ENCODE measurements at places on chromosomes 6 and 20.

DNA sequence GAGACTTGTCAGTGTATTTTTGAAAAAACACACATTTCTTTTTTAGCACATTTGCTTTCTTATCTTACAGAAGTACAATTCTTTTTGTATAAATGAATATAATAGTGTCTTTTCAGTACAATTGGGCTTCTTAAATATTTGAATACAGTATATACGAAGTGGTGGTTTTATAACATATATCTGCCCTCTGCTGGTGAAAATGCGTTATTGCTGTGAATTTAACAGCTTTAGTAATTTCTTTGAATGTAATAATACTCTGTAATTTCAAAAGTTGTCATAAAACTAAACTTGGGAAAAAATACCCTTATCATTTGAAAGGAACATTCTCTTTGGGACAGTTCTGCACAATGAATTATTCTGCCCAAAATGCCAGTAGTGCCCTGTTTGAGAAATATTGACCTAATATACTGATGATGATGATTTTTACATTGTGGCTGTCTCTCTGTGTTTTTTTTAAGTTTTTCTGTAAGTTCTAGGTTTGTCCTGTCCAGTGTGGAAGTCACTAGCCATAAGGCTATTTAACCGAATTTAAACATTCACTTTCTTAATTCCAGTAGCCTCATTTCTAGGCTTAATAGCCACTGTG is 19.0 kb downstream of the SMAP1 start:
- peak; percentile 72 for DNase-seq

DNA sequence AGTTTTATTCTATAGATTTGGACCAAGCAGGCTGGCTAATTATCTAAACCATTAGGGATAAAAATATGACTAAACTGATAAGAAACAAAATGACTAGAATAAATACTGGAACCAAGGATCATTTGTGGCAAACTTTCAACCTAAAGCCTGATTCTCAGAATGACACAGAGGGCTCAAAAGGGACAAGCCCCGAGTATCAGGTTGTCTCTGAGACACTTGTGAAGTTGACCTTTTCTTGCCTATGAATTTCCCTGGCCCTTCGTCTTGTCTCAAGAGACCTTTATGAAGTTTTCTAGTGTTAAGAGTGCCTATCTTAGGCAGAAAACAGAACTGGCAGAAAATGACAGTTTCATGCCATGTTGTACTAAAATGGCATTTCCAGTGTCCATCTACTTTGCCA is 68.3 kb downstream of the IMPG1 start:
- no peak for DNase-seq

- DNase-seq: no peak
Observed at GRCh38 chr20:52219441-52219840, 27.9 kb upstream of the ZFP64 start.

- peak; percentile 12 for DNase-seq
Observed at GRCh38 chr6:83853178-83854000, at the start of gene RIPPLY2. TSS of gene RIPPLY2 (plus strand) at chr6:83853360. CDS start at chr6:83853417, 57 bp downstream.

- no peak for DNase-seq
Observed at GRCh38 chr6:137353346-137353745, 134.2 kb upstream of the IFNGR1 start.

- no peak for DNase-seq
Observed at GRCh38 chr6:160327981-160328380, 20.2 kb upstream of the SLC22A3 start.

DNA sequence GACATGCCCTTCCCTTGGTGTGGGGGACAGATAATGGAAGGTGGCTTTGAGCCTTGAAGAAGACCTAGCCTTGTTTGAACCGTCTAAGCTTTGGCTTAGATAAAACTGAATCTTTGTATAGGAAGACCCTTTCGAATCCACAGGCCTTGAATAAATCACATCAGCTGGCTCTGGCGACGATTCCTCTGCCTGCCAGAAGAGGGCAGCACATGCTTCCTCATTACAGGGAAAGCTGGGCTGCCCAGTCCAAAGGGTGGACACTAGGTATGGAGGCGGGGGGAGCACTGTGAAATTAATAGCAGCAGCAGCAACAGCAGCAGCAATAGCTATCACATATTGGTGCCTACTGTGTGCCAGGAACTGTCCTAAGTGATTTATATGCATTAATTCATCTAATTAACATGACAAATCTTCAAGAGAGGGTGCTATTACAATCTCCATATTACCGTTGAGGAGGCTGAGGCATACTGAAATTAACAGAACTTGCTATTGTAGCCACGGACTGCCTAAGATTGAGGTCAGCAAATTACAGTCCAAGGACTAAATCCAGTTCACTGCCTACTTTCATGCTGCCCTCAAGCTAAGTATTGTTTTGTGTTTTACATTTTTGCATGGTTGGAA is 85.1 kb downstream of the CLIC5 start:
- DNase-seq: peak; percentile 71

- no peak for DNase-seq
Observed at GRCh38 chr6:104585646-104586045, 274.1 kb downstream of the HACE1 start.

DNA sequence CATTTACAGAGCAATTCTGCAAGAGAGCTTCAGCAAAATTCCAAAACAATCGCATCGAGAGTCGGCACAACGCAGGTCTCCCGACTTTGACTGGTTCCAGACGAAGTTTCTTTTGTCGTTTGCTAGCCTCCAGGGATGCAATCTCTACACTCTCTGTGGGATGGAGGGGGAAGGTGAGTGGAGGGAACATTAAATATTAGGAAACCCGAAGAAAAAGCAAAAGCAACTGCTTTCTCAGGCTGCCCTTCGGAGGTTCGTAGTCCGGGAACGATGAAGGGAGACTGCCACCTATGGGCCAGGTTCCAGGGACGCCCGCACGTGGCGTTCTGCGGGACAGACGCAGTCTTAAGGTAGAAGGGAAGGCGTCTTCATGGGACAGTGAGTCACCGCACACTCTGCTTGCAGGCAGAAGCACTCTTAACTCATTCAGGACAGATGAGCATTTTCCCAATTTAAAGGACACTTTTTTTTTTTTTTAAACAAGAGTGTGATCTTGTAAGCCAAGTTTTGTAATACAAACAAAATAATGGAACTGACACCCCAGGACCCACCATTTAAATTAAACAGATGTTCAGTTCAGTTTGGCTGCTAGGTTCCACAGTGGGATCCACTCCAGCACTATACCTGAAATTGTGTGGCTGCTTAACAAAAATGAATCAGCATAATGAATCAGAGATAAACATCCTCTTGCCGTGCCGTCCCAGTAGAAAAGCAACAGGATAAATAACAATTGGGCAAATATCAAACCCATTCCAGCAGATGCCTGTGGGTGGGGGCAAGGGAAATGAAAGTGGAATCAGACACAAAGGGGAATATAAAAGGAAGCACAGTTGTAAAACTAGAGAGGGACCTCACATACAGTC is 65.8 kb upstream of the ARMC2 start:
- peak; percentile 81 for DNase-seq

GRCh38 chr6:157763904-157764177 is 59.2 kb upstream of the SNX9 start:
- no peak for DNase-seq

DNA sequence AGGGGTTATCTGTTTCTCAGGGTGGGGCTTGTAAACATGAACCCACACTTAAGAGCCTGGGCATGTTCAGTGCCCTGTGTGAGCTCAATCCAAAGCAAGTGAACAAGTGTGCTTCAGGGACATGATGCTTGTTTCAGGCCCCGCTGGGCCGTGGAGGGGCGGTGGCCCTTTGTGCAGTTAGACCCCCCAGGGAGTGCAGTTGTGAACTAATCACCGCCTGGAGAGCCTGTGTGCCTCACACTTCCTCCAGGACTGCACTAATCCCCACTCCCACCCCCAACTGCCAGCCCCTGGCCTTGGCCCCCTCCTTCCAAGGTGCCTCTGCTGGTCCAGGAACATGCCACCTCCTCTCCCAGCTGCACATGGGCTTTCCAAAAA is 58.1 kb downstream of the RREB1 start:
- no peak for DNase-seq

DNA sequence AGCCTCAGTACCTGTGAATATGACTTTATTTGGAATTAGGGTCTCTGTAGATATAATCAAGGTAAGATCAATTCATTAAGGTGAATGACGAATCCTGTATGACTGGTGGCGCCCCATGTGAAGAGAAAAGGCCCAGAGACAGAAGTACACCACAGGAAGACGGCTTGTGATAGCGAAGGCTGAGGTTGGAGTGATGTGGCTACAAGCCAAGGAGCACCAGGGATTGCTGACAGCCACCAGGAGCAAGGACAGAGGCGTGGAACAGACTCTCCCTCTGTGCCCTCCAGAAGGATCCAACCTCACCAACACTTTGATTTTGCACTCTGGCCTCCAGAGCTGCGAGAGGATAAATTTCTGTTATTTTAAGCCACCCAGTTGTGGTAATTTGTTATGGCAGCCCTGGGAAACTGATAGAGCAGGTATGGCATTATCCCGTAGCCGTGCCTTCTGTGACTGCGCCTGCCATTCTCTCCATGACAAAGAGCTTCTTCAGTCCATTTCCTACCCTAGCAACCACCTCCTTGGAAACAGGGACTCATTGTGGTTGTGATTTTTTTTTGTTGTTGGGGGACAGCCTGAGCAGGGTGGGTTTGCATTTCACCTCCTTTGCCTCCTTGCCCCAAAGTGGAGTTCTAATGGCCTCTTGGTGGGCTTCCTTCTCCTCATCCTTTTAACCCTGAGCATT is 29.6 kb downstream of the PTK7 start:
- no peak for DNase-seq

GRCh38 chr6:154463573-154464419 is 46.7 kb downstream of the CNKSR3 start:
- no peak for DNase-seq

DNA sequence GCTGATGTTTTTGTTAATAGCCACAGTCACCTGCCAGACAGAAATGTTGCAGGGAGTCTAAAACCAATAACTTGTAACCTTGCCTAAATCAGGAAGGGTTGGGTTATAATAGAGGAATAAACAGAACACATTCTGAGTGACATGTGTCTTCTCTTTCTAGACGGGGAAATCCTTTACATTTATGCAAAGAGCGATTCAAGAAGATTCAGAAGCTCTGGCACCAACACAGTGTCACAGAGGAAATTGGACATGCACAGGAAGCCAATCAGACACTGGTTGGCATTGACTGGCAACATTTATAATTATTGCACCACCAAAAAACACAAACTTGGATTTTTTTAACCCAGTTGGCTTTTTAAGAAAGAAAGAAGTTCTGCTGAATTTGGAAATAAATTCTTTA is 31.5 kb downstream of the PRPH2 start:
- DNase-seq: no peak

DNA sequence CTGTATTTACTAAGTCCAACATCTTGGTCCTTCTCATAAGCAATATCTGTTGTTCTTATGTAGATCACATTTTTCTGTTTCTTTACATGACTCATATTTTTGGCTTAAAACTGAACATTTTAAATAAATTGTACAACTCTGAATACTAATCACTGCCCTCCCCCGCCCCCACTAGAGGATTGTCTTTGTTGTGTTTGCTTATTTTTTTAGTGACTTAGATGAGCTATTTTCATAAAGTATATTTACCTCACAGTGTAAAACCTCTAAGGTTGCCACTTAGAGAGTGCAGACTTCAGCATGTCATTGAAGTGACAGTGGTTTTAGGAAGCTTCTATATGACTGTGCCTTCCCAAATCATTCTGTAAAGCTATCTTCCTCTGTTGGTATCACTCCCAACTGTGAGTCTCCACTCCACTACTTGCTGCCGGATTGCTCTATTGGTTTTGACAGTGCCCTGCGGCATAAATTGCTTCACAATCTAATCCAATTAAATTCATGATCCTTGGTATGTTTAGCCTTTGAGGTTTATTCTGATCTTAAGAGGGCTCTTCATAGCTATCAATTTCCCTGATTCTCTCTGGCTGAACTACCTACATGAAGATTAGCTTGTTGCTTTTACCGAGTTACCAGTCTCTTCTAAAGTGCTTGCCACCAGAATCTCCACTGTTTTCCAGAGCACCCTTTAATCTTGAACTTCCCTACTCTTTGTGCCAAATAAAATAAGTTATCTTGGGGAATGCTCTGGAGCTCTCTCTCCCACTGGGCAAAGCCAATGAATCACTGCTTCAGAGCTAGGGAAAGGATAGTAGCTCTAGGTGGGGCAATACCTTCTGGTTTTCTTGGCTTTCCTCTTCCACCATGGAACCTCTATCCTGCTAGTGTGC is 33.0 kb downstream of the SPTLC3 start:
- peak; percentile 72 for DNase-seq

DNA sequence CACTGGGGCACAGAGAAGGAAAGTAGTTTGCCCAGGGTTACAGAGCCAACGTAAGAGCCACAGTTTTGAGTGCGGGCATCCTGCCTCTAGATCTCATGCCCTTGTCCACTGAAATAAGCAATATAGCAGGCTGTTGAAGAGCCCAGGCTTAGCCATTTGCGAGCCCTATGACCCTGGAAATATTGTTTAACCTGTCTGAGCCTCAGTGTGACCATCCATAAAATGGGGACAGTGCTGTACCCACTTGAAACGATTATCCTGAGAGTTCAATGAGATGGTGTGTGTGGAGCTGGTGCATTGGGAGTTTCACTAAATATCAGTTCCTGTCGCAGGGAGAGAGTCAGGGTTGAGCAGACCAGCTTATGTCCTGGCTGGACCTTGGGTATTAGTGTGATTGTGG is 173.1 kb upstream of the KCNG1 start:
- no peak for DNase-seq

GRCh38 chr20:51955756-51956155 is 153.4 kb upstream of the SALL4 start:
- DNase-seq: peak; percentile 20

GRCh38 chr20:25378884-25379733 is 11.5 kb downstream of the ABHD12 start:
- DNase-seq: no peak

DNA sequence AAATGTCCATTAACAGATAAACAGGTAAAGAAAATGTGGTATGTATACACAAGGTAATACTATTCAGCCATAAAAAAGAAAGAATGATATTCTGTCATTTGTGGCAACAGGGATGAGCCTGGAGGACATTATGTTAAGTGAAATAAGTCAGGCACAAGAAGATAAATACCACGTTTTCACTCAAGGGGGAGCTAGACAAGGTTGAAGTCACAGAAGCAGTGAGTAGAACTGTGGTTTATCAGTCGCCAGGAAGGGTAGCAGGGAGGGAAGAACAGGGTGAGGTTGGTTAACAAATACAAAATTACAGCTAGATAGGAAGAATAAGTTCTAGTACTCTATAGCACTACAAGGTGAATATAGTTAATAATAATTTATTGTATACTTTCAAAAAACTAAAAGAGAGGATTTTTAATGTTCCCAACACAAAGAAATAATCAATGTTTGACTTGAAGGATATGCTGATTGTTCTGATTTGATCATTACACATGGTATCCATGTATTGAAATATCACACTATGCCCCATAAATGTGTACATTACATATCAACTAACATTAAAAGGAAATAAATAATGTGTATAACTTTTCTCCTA is 21.1 kb downstream of the RTN4IP1 start:
- peak; percentile 75 for DNase-seq

- DNase-seq: no peak
Observed at GRCh38 chr6:44253307-44254101, 3.8 kb downstream of the SLC35B2 start.

DNA sequence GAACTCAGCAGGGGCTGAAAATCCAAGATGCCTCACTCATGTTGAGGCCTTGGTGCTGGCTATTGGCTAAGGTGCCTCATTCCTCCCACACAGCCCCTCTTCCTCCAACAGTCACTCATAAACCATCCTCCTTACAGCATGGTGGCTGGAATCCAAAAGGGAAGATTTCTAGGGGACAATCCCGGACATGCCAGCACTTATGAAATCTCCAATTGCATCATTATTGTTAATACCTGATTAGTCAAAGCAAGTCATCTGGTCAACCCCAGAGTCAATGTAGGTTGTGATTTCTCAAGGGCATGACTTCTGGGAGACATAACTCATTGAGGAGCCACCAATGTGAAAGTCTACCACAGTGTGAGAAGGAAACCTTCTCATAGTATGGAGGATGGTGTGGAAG is 506.6 kb upstream of the NOX3 start:
- DNase-seq: no peak
